ENCODE measurements at places on chromosomes 3 and 15. TPM values are rescaled to one million over a fixed set of nuclear protein-coding genes. Genes with fewer than 3 reads are reported as not detected.

Gene ATXN7
- total RNA-seq = 3.7 TPM

DNA sequence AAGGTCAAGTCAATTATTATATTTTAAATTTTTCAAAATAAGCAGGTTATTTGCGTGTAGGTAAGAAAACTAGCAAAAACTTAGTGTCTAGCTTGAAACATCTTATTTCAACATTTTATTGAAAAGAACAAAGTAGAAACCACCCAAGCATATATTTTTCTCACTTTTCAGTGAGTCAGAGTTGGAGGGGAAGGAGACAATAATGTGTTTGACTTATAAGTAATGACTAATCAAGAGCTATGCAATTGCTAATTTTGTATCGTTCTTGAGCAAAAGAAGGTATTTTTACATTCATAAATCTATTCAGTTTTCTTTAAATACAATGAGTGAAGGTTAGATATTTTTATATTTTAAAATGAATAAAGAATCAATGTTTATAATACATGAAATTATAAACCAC, 54.4 kb upstream of the P2RY1 start:
- no peak for DNase-seq

Gene EIF4A2
- 440 TPM for total RNA-seq

DNA sequence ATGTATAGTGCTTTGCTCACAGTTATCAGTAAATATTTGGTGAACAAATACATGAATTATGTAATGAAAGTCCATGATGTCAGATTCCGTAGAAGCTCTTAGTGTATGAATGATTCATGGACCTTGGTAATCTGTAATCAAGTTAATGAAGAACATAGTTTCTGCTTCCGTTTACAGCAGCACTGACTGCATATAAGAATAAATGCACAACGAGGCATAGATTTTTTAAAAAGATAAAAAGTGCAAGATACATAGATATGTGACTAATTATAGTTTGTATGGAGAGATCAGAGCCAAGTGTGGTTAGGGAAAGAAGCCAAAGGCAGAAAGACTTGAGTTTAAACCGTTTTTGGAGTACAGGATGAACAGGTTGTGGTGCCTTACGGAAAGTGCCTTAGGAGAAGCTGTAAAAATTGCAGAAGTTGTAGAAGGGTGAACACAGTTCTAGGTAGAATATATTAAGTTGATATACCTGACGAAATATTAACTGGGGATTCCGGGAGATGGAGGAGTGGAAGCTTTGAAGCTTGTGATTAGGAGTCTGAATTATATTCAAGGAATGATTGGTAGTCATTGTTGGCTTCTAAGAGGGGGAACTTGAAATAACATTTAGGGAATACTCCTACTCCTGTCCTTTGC, 293.1 kb downstream of the NLGN1 start:
- no peak for DNase-seq

DNA sequence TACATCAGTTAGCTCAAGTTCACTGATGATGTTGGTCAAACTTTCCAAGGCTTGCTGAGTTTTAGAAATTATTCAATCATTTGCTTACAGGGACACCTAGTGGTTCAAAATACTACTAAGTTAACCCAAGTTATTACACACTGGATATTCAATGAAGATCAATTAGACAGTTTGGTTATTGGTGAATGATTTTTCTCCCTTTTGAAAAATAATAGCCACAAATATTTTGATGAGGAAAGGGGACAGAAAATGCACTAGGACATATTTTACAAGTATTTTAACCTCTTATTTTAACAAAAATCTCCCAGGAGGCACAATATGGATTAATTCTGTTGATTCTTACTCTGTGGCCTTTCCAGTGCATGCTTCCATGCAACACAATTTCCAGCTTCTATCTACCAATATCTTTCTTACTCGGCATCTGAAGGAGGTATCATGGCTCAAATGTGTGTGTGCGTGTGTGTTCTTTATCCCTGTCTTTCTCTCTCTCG, 20.1 kb upstream of the GOLGA6L2 start:
- peak; percentile 42 for DNase-seq

DNA sequence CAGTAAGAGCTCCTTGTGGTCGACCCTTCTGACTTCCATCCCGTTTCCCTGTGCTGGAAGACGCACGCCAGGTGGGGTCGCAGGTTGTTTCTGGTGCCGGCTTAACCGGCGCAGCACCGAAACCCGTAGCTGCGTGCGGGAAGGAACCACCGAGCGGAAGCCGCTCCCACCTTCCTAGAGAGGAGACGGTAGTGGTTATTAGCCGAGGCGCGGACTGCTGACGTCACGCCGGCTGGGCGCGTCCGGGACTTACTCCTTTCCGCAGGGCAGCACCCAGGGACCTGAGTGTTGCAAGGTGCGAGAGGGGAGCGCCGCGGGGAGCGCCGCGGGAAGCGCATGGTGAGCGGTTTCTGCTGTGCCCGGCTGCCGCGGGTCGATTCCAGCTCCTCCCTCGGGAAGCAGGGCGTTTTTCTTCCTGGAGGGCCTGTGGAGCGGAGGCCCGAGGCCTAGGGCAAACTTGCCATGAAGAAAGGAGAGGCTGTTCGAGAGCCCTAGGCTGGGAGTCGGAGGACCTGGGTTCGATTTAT, at the start of gene ZNF501:
ZNF501 (plus strand) TSS at position 252 of the 527 bp plus-strand sequence. CDS start 4,787 bp downstream, outside the sequence.
- DNase-seq = peak; percentile 78

DNA sequence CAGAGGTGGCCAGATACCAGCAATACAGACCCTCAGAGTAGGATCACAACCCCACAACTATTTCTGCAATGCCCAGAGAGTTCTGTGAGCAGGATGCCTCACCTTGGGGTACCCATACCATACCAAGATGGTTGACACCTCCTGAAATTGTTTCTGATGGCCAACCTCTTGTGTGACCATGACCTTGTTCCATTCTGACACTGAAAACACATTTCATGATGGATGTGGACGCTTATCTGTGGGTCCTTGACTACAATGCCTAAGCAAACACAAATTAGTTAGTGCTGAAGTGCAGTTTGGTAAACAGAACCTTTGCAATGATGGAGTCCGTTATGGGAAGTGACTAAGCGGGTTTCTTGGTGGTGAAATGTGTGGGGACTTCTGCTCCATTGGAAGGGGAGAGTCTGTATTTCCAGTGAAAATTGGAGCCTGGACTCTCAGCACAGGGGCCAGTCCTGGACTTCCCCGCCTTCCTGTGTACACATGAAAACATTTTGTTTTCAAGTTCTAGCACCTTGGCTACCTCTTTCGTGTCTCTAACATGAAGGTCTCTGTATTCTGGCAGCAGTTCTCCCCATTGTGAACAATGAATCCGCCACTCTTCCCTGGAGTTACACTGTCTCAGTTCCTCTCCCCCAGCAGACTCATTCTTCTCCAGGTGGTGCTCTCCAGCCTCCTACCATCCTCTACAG, 106.2 kb downstream of the XXYLT1 start:
- no peak for DNase-seq

DNA sequence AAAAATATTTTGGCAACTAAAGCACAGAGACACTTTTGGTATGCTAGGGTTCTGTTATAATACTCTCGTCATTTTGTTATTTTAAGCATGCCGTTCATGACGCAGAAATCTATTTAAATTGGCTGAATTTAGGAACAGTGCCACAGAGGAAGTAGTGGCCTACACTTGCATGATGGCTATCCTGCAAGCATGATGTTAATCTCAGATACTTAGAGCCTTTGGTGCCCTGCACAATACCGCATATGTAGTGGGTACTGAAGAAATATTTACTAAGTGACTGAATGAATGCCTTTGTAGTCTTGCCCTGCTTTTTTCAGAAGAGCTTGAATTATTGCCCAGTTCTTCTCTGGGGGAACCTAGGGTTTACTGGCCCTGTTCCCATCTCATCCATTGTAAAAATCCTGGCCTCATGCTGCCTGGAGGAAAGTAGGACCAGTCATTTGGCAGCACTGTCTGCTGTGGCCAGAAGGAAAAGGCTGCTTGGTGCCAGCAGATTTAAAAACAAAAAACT, 79.0 kb downstream of the SERPINI1 start:
- DNase-seq = peak; percentile 79

Gene CPN2
- total RNA-seq = not detected

- DNase-seq = no peak
These were observed 2.2 kb upstream of the LEO1 start for GRCh38 chr15:51973775-51974174.

GRCh38 chr3:165837058-165837525, at the start of gene BCHE:
Gene BCHE (minus strand): TSS chr3:165837423. CDS start chr3:165831033, 6,390 bp downstream.
- peak; percentile 80 for DNase-seq

Gene ELL3
- 1.3 TPM for total RNA-seq

Gene COL7A1
- 7.0 TPM for total RNA-seq

GRCh38 chr3:28933337-28933736, 347.5 kb upstream of the RBMS3 start:
- no peak for DNase-seq

DNA sequence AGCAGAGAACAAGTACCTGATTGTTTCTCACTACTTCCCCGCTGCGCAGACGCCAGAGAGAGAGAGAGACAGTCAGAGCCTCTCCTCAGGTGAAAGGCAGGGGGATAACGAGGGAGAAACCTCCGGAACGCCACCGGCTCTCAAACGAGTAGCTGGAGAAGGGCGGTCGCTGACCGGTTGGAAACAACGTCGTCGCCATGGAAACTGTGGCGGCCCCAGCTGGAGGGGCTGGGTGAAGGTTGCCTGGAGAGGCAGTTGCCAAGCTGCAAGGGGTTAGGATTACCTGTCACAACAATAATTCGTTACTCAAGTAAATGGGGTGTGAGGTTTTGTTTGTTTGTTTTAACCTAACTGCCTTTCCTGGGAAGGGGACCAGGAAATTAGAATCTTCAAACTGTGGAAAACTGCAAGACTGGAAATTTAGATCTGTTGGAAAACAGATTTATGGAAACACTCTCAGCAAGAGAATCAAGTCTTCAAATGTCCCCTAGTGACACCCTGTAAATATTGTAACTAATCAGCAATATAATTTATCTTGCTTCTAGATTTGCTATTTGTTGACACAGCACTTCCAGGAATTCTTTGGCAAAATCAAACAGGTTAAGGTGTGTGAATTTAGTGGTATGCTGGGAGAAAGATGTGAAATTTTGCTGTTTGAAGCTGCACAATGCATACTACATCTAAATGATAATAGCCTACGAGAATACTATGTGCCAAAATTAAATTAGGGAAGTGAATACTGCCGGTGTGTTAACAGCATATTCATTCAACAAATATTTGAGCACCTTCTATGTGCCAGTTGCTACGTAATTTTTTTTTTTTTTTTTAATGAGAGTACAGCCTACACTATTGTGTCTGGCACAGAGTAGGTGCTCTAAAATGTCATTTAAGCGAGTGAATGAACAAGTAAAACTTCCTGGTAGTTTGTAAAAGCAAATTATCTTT, at the start of gene DNAH12:
DNAH12 (minus strand) TSS at position 164 of the 945 bp plus-strand sequence. CDS start 1,474 bp downstream, outside the sequence.
- no peak for DNase-seq

DNA sequence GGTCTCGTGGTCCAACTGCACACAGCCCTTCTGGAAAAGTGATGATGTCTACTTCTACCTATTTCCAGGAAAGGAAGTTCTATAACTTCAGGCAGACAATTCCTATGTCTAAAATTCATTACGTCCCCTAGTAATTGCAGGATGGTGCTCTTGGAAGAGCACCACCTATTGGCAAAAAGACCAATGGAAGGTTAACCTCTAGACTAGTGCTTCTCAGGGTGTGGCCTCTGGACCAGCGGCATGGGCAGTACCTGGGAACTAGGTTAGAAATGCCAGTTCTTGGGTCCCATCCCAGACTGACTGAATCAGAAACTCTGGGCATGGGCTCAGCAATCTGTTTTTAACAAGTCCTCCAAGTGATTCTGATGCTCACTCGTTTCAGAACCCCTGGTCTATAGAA, 258.3 kb upstream of the ICE2 start:
- DNase-seq = no peak

Gene GPR160
- total RNA-seq = 5.6 TPM

Gene LNP1
- total RNA-seq = 7.0 TPM

- no peak for DNase-seq
These were observed 172.8 kb downstream of the PLCH1 start for GRCh38 chr3:155572085-155572484.

Gene DZIP1L
- total RNA-seq = 6.3 TPM

- DNase-seq = peak; percentile 63
These were observed 28.6 kb upstream of the CLSTN2 start for GRCh38 chr3:139906418-139906817.

- DNase-seq = peak; percentile 52
These were observed 399.1 kb upstream of the TBL1XR1 start for GRCh38 chr3:177596248-177596815.

Gene MESP2
- not detected for total RNA-seq

Gene SLC6A6
- total RNA-seq = 29.8 TPM

- no peak for DNase-seq
These were observed 23.7 kb downstream of the ADCY5 start for GRCh38 chr3:123424999-123425712.

- peak; percentile 42 for DNase-seq
These were observed 129.8 kb downstream of the SATB1 start for GRCh38 chr3:18295171-18295920.

- DNase-seq = no peak
These were observed 103.4 kb upstream of the CGNL1 start for GRCh38 chr15:57272771-57273357.

Gene POLQ
- 5.4 TPM for total RNA-seq

Gene HIGD2B
- total RNA-seq = not detected

DNA sequence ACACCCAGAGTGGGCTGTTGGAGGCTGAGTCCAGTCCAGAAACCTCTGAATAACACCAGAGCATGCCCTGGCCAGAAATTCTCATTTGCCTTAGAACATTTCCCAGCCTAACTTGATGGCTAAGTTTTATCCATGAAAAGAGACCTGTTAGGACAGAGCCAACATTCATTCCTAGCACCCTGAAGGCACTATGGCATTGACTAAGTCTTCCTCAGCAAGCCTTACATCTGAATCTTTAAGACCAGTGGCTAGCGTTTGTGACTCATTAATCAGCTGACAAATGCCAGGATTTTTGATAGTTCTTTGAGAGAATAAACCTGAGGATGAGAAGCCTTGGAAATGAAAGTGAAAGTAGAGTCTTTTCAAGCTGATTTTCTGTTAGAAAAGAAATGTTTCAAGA, 1087.1 kb upstream of the ALCAM start:
- DNase-seq = peak; percentile 42

DNA sequence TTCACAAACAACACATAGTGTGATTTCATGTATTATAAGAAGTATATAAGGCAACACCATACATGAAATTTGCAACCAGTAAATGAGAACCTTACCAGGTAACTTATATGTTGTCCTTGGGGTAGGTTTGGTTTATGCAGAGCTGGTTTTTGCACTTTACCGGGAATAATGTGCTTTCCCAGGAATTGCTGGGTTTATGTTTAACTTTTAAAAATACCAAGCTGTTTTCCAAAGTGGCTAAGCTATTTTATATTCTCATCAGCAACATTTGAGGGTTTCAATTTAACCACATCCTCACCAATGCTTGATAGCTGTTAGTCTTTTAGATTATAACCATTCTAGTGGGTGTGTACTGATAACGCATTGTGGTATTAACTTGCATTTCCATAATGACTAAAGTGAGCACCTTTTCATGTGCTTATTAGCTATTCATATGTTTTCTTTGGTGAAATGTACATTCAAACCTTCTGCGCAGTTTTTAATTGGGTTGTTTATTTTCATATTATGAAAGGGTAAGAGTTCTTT, 71.6 kb downstream of the KY start:
- DNase-seq = no peak

DNA sequence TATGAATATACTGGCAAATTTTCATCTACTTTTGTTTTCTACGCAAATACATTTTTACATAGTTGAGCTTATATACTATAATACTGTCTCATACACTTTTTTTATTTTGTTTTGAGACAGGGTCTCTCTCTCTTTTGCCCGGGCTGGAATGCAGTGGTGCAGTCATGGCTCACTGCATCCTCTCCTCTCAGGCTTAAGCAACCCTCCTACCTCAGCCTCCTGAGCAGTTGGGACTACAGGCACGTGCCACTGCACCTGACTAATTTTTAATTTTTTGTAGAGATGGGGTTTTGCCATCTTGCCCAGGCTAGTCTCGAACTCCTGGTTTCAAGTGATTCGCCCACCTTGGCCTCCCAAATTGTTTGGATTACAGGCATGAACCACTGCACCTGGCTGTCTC, 25.9 kb downstream of the HACL1 start:
- DNase-seq = no peak

All from H4 (cell line).